ENCODE measurements at places on chromosomes 2 and 18.

DNA sequence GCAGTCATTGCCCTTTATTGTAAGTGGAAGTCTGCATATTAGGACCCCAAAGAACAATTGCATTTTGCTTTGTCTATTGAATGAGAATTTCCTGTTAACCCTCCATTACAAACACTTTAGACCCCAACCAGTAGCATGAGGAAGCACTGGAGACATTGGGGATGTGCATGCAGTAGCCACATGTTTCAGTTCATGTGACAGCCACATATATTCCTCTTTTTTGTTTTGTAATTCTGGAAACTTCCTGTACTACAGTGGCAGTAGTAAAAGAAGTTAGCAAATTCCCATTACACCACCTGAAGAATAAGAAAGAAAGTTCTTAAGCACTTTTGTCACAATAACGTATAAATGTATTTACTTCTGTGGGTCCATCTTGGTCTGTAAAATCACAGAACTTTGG lies 281.1 kb upstream of the SLC14A2 start:
- DNase-seq, result no peak

DNA sequence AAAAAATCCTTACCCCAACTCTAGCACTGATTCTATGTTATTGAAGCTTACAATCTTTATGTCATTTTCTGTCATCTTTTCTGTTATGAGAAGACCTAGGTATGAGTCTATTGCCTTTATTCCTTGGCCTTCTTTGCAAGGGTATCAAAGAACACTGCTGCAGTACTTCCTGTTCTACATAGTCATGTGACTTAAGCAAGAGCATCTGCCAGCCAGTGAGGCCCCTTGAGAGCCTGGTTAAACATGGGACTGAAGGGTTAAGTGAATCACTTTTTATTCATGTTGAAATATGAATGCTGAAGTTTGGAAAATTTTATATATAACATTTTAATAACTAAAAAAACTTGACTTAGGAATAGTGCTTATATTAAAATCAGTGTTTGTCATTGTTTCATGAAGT lies 844 bp upstream of the CPS1 start:
- no peak for DNase-seq

- DNase-seq, result no peak
Observed at GRCh38 chr2:165462443-165462842, 7.1 kb upstream of the CSRNP3 start.

GRCh38 chr2:128801576-128801975 lies 482.9 kb upstream of the HS6ST1 start:
- DNase-seq, result no peak

GRCh38 chr2:240643093-240643810 lies 18.0 kb downstream of the GPR35 start:
- no peak for DNase-seq

- DNase-seq, result peak; percentile 6
Observed at GRCh38 chr2:120108049-120108448, 95.2 kb downstream of the EPB41L5 start.

- DNase-seq, result no peak
Observed at GRCh38 chr2:236176951-236177350, 8.8 kb upstream of the GBX2 start.

- no peak for DNase-seq
Observed at GRCh38 chr18:46388286-46388685, 268.7 kb downstream of the LOXHD1 start.

DNA sequence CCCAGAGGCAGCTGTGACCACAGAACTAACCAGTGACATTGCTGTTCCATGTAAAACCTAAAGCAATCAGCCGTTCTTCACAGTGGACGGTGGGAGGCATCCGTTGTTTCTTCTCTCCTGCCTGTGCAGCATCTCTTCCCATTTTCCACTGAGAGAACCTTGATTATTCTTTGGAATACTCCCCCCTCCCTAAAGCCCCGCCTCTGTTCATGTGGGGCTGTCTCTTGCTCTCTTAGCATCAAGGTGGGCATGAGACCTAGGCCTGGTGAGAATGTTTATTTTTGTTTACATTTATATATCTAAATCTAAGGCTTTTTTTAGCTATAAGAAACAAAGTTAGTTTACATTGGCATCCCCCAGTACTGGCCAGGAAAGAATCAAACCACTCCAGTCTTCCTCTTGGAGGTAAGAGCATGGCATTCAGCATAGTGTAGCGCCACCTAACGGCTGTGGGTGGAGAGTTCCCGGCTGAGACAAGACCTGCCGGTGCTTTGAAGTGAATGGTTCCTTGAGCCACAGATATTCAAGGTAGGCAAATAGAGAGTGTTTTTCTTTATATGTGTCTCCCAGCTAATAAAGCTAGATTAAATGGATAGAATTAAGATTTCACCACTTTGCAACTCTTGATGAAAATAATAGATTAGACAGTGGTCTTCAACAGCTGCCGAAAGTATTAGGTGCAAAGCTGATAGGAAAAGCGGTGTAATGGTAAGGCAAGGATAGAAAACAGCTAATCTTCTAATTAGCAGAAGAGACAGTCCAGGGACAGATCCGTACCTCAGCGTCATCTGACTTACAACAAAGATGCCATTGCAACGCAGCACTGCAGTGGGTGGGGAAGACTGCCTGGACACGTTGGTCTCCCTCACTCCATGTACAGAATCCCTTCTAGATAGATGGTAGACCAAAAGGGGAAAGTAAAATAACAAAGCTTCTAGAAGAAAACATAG lies 219.6 kb upstream of the RAB12 start:
- DNase-seq, result peak; percentile 41
